Fibroblast of skin of scalp (primary cell): ENCODE measurements at places on chromosomes 5 and 9.

DNA sequence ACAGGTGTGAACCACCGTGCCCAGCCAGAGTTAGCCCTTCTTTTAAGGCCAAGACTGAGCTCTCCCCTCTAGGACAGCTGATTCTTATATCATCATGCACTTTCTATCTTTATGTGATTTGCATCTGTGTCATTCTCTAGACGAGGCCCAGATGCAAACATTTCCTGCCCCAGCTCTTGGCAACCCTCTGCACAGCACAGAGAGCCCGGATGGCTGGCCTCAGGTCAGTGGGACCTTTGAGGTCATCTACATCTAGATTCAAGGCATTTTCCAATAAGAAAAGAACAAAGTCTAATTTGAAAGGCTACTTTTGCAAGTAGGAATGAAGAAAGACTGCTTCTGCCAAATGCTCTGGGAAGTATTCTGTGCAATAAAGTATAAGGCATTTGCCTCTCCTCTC lies 109.0 kb upstream of the DAB2 start:
- no peak for DNase-seq

GRCh38 chr5:75909223-75909622 lies 174.0 kb upstream of the SV2C start:
- DNase-seq, result no peak

- DNase-seq, result peak; percentile 73
These were observed 311.7 kb upstream of the ZNF608 start for GRCh38 chr5:125057912-125058826.

DNA sequence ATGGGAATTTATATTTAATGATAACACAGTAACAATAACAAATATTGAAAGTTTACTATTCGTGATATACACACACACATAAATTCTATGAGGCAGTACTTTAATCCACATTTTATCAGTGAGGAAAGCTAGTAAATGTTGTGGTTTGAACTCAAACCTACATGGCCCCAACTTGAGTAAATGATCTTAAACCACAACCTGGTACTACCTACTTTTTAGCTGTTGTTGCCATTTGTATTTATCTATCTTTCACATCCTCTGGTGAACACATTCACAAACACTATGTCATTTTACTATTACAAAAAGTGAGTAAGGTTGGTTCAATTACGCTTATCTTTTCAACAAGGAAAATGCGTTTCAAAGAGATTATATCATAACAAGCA lies 186.1 kb downstream of the SMC2 start:
- peak; percentile 2 for DNase-seq

DNA sequence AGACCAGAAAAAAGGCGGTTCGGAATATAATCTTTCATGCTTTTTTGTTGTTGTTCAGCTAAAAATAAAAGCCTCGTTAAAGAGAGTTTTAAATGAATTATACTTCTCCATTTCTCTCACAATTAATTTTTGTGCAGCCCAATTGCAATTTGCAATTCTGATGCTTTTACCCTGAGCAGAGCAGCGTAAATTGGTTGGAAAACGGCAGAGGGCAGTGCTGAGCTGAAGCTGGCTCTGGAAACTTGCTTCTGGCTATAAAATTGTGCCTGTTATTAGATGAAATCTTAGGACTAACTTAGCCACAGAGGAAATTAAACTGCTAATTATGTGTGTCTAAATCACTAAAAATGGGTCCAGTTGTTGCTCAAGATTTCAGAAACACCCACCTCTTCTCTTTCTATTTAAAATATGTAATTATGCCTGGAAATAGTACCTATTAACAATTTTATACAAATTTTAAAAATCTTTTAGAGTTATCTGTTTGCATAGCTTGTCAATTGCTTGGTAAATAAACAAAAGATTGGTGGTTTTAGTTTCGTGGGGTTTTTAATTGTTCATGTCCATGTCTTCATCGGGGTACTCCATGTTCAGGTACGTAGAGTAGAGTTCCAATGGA lies 441.8 kb upstream of the TLE4 start:
- peak; percentile 61 for DNase-seq

- no peak for DNase-seq
These were observed 73.4 kb upstream of the FOXE1 start for GRCh38 chr9:97779608-97780007.
